IPS-NIHi11 (cell line): ENCODE measurements at places on chromosomes 5 and 9.

- no peak for DNase-seq
Observed at GRCh38 chr5:168073991-168074800, 217.2 kb upstream of the WWC1 start.

GRCh38 chr9:116232424-116233159 is 79.0 kb downstream of the PAPPA start:
- no peak for DNase-seq

DNA sequence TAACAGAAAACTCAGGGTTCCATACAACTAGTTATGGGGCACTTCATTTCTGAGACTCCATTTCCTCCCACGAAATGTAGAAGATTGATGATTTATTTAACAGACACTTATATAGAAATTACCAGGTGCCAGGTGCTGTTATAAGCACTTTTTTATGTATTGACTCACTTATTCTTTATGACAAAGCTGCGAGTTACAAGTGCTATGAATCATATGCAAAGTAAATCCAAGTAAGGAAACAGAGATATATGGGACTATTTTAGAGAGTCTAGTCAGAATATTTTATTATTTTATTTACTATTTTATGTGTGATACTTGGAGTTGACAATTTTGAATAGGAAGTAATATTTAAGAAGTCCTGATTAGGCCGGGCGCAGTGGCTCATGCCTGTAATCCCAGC is 822.8 kb upstream of the C9orf72 start:
- no peak for DNase-seq

DNA sequence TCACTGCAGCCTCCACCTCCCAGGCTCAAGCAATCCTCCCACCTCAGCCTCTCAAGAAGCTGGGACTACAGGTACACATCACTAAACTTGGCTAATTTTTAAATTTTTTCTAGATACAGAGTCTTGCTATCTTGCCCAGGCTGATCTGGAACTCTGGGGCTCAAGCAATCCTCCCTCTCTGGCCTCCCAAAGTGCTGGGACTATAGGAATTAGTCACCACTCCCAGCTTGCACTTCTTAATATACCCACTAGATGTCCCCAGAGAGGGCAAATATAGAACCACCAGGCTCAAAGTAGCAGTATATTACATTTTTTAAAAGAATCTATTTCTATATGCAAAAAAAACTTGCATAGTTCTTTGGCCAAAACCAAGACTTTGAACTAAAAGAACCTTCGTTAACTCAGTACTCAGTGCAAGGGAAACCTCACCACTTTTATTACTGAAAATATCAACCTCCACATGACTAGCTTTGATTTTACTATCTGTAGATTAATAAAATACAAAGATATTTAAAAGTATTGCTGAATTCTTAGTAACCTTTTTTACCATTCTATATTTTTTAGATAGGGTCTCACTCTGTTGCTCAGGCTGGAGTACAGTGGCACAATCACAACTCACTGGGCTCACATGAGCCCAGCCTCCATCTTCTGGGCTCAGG is 25.8 kb upstream of the HSD17B3 start:
- DNase-seq: peak; percentile 54

DNA sequence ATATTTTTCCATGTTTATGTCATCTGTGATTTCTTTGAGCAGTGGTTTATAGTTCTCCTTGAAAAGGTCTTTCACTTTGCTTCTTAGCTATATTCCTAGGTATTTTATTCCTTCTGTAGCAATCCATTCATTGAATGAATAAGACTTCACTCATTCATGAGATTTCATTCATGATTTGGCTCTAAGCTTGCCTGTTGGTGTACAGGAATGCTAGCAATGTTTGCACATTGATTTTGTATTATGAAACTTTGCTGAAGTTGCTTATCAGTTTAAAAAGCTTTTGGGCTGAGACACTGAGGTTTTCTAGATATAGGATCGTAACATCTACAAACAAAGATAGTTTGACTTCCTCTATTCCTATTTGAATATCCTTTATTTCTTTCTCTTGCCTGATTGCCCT is 15.9 kb downstream of the RLN2 start:
- DNase-seq: no peak

- DNase-seq: no peak
Observed at GRCh38 chr5:172149073-172149472, 39.0 kb downstream of the STK10 start.

GRCh38 chr9:137703842-137704508 is 85.2 kb downstream of the EHMT1 start:
- DNase-seq: no peak

DNA sequence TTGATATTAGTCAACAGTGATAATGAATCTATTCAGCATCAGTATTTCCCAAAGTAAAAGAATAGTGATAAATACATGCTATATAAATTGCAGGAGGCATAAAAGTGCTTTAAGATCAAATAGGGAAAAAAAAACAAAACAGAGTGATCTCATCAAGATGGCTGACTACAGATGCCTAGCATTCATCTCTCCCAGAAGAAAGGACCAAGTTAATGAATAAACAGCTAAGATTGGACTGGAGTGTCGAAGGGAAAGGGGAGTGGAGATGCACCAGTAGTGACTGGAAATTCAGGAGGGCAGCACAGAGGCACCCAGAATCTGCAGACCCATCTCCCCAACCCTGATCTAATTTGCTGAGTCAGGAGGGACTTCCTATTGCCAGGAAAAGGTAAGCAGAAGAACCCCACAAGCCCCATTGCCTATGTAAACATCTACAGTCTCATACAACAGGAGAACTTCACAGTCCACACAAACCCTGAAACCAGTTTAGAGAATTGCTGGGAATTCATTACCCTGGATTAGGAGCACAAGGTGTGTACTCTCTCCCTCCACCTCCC is 699.4 kb downstream of the PTPRD start:
- DNase-seq: no peak

DNA sequence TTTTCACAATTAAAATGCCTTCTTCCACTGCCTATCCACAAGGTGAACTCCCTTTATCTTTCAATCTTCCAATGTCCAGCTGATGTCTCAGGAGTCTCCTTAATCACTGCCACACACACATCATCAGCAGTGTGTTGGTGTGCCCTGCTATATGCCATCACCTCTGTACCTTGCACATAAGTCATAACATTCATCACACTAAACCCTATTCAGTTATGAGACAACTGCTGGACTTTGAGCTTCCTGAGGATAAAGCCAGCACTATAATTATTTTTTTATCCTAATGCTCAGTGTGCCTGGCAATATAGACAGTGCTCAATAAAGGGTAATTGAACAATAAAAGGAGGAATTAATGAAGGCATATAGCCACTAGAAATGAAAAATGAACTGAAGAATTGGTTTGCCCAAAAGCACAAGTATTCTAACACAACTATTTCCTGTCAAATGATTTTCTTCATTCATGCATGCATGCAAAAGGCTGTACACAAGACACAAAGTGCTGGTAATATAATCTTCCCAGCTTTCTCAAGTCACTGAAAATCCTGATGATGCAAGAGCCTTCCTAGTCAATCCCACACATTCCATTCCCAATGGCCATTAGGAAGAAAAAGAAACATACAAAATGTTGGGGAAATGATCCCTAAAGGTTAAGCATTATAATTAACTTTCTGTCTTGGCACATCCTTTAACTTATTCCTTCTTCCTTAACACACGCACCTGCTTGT is 32.4 kb downstream of the LPAR1 start:
- no peak for DNase-seq

DNA sequence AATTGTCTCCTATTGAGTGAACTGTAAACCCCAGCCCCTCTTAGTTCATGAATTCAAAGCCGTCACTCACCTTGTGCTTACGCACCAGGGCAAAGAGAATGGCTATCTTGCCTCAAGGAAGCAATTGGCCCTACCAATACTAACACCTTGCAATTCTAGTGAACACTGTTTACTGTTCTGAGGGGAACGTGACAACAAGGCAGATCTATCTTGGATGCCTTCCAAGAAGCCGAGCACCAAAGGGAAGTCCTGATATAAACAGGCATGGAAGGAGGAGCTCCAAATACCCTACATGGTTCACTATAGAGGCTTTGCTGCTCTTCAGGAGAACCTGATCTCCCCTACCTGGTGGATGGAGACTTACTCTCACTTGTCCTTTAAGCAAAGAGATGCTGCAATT is 1.7 kb upstream of the PLPPR1 start:
- DNase-seq: no peak
